ENCODE measurements at places on chromosomes 4 and X.

- no peak for DNase-seq
Observed at GRCh38 chr4:7890635-7891393, 48.8 kb downstream of the AFAP1 start.

GRCh38 chrX:12423346-12423745 lies 285.1 kb downstream of the FRMPD4 start:
- DNase-seq: no peak

GRCh38 chrX:132171478-132171877 lies 43.7 kb upstream of the FRMD7 start:
- DNase-seq: no peak

GRCh38 chr4:103018391-103019307 lies 856 bp downstream of the SLC9B1 start:
- peak; percentile 65 for DNase-seq

DNA sequence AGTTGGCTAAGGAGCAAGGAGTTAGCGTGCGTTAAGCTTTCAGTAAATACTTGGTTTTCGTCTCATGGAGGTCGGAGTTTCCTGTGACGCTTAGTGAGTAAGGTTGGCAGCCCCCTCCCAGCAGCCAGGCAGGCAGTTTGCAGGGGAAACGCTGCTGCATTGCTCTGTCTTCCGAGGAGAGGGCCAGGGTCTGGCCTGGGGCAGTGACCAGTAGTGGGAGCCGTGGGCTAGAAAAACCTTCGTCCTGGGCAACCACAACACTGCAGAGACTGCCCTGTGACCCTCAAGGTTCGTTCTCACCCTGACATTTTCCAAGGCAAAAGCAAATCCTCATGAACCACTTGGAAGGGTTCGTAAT lies 432 bp downstream of the TMEM175 start:
- no peak for DNase-seq
